ENCODE measurements at places on chromosomes 4 and X.

DNA sequence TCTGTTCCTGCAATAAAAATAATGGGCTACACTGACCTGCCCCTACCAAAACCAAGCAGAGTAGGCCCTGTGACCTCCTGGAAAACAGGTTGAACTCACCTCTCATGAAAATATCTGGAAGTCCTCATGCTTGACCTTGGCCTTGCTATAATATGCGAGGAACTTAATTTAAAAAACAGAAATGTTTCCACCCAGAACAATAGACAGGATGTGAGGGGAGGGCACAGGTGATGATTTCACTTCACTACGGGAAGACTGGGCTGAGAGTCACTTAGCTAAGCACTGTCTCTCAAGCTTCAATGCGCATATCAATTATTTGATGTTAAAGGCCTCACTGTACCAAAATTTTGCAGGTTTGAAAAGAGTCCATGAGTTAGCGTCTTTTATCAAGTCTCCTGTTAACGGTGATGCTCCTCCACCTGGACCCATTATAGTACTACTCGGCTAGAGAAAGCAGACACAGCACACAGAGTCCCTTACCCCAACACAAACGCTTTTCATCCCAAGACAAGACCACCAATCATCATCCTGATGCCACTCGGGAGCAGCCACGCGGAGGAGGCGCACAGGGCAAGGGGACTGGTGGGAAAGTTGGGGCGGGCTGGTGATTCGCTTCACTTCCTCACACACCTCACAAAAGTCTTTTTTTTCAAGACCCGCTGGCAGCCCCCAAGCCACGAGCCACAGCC lies 25.9 kb downstream of the ZNF721 start:
- no peak for DNase-seq

GRCh38 chrX:14926471-14926870 lies 53.2 kb downstream of the MOSPD2 start:
- DNase-seq: no peak

DNA sequence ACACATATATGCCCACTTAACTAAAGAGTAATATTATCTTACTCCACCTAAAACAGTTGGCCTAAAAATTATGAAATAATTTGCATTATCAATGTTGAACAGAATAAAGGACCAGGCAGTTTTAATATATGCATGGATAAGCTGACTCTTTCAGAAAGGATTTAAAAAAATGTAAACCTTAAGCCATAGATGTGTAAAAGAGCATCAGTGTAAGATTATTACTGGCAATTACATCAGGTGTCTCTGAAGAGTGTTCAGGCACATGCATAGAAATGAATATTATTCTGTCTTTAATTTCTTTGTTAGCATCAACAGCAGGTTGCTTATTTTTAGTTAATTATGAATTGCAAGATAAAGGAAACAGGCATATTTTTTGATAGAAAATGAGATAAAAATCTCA lies 1353.8 kb downstream of the C4orf33 start:
- DNase-seq: no peak

GRCh38 chrX:11180571-11180970 lies 69.4 kb downstream of the HCCS start:
- DNase-seq: no peak

GRCh38 chr4:183550345-183551093 lies 45.7 kb downstream of the ING2 start:
- no peak for DNase-seq

- DNase-seq: no peak
Observed at GRCh38 chr4:15848191-15848842, 70.2 kb downstream of the CD38 start.

DNA sequence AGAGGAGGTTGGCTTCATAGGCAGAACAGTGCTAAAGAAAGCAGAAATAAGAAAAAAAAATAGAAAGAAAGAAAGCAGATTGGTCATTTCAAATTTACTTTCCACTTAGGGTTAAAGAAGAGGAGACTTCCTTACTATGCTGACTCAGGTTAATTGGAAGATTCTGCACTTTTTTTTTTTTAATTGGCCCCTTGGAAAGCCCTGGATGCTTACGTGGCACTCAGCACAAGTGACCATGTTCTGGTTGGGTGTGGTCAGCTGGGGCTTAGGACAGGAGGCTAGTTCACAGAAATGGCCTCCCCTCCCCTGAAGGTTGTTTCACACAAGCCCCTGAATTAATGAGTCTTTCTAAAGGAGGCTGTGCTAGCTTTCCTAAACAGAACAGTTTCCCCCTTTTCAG lies 14.5 kb downstream of the MAGEA9B start:
- no peak for DNase-seq

GRCh38 chr4:176970853-176971252 lies 178.1 kb upstream of the VEGFC start:
- no peak for DNase-seq

GRCh38 chr4:14303856-14304255 lies 676.3 kb upstream of the BOD1L1 start:
- no peak for DNase-seq

GRCh38 chrX:70921709-70922352 lies 9.1 kb downstream of the SLC7A3 start:
- DNase-seq: no peak

GRCh38 chrX:15849555-15849954 lies 5.1 kb downstream of the AP1S2 start:
- no peak for DNase-seq

GRCh38 chr4:55397520-55398321 lies 2.0 kb downstream of the TMEM165 start:
- DNase-seq: peak; percentile 55

- DNase-seq: no peak
Observed at GRCh38 chr4:33340168-33340567, 2620.0 kb downstream of the PCDH7 start.

DNA sequence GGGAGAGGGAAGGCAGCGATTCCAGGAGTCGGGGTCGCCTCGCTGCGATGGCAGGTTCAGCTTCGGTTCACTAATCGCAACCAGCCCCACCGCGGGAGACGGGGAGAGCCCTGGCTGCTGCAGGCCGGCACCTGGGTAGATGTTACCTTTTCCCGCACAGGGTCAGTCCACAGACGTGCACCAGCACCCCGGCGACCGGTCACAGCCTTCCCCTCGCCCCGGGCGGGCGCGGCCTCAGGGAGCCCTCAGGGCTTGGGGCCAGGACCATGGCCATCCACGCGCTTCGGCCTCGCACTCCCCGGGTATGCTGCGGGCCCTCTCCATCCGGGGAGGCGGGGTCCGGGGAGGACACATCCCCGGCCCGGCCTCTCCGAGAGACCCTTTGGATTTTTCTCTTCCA lies 26.1 kb upstream of the EXOC1L start:
- DNase-seq: no peak

- DNase-seq: no peak
Observed at GRCh38 chrX:8289523-8289922, 118.5 kb upstream of the VCX2 start.

DNA sequence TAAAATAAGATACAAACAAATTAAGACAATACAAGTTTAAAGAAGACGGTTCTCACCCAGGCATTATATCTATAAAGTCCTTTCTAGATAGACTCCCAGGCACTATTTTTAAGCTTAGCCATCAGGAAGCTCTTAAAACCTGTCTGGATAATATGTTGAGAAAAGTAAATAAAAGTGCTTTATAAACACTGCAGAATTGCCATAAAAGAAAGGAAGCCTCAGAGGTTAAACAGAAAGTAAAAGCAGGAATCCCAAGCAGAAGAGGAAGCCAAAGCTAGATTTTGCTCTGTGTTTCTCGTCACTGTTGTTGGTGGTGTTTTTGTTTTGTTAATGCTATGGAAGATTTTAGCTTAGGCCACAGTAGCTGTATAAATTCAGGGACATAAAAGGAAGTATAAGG lies 1267.3 kb downstream of the PCDH19 start:
- DNase-seq: no peak

- no peak for DNase-seq
Observed at GRCh38 chr4:141196227-141196933, 24.3 kb upstream of the ZNF330 start.

- DNase-seq: no peak
Observed at GRCh38 chrX:100277231-100277630, 132.8 kb downstream of the PCDH19 start.

DNA sequence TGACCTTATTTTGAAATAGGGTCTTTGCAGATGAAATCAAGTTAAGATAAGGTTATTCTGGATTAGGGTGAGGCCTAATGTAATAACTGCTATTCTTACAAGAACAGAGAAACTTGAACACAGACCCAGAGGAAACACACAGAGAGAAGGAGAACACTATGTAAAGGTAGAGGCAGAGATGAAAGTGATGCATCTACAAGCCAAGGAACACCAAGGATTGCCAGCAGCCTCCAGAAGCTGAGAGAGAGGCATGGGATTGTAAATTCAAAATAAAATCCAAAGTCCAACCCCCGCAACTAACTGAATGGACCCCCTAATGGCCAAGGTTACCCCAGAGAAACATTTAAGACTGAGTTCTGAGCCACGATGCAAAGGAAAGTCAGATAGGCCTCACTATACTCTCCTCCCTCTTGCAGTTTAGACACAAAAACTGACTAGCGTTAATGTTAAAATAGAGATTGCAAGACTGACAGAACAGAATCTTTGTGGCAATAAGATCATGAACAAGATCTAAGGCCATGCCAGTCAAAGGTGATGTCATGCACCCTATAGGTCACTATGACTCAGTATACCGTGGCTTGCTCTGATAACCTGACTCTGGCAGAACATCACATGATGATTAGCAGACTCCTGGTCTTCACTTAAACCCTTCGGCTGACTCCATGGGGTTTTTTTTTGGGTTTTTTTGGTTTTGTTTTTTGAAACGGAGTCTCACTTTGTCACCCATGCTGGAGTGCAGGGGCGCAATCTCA lies 42.9 kb downstream of the DDX60L start:
- no peak for DNase-seq

GRCh38 chrX:129925305-129926092 lies 19.5 kb downstream of the UTP14A start:
- DNase-seq: peak; percentile 32

- no peak for DNase-seq
Observed at GRCh38 chr4:121321466-121321865, 59.4 kb downstream of the QRFPR start.

- DNase-seq: no peak
Observed at GRCh38 chrX:37697169-37697760, 11.7 kb downstream of the XK start.

DNA sequence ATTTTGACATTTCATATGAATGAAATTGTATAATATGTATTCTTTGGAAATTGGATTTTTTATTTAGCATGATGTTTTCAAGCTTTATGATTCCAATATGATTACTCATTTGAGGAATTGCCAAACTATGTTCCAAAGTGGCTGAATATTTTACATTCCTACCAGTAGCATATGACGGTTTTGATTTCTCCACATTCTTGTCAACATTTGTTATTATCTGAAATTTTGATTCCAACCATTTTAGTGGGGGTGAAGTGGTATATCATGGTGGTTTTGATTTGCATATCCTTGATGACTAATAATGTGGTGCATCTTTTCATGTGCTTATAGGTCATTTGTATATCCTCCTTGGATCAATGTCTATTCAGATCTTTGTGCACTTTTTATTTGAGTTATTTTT lies 2.6 kb upstream of the BEX1 start:
- DNase-seq: no peak

- no peak for DNase-seq
Observed at GRCh38 chr4:52748432-52748831, 2.8 kb downstream of the ERVMER34-1 start.

- no peak for DNase-seq
Observed at GRCh38 chr4:146960634-146961033, 15.0 kb upstream of the TTC29 start.

DNA sequence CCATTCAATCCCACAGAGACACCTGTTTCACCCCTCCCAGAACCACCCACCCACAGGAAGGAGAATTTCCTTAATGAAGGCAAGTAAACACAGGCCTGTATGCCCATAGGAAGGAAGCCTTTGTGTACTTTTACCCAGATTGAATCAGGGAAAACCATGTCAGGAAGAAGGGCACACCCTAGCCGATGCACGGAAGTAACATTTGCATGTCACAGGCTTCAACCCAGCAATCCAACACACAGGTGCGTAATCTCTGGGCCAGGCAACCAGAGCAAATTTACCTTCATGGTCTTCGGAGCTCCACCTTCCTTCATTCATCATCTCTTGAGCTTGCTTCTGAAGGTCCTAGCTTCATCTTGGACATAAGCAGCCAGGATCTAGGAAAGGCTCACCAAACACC lies 206.3 kb downstream of the SHROOM3 start:
- no peak for DNase-seq

DNA sequence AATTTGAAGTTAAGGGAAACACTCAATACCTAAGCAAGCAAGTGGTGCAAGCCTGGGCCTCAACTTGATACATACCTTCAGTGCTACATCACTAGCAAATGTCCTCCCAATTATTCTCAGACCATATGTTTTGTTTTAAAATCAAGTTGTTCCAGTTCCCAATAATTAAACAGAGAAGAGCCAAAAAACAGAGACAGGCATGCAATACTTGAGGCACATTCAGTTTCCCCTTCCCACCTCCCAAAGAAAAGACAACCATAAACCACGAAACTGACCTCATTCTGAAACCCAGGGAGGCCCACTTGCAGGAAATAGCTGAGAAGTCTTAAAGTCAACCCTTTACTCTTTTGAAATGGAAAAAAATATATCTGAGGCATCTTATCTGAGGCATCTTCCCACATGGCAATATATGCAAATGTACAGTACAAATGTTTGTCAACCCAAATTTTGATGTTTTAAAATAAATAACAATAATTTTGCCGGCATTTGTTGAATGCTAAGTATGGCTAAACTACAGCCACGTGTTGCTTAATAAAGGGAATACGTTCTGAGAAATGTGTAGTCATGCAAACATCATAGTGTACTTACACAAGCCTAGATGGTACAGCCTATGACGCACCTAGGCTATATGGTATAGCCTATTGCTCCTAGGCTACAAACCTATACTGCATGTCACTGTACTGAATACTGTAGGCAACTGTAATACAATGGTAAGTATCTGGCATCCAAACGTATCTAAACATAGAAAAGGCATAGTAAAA lies 147.5 kb downstream of the TSPAN5 start:
- peak; percentile 93 for DNase-seq

DNA sequence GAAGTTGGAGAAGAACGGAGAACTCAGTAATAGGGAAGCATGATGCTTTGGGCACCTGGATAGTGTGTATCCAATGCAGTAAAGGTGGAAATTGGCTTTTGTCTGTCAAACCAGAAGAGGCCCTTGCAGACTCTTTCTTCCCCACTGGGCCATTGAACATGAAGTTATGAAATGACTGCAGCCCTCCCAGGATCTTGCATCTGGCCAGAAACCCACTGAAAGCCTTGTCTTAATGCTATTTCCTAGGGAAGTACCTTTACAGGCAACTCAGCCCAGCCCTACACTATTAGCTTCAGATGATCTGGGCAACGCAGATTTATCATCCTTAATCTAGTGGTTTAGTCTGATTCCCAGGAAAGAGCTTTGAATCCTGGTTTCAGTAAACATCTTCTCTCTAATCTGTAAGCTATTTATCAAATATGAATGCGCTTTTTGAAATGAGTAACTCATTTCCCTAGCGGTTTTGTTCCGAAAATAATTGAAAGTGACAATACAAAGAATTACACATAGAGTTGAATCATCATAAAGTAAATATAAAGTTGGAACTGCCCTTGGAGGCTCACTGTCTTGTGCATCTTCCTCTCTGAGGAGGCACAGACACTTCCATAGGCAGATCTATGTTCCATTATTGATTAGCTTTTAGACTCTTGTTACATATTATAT lies 464.1 kb downstream of the IDS start:
- no peak for DNase-seq
